ENCODE measurements at places on chromosomes 5 and 9.

GRCh38 chr5:109053995-109054417 lies 306.3 kb downstream of the FER start:
- no peak for DNase-seq

GRCh38 chr5:144421411-144421810 lies 250.7 kb downstream of the KCTD16 start:
- DNase-seq, result no peak

DNA sequence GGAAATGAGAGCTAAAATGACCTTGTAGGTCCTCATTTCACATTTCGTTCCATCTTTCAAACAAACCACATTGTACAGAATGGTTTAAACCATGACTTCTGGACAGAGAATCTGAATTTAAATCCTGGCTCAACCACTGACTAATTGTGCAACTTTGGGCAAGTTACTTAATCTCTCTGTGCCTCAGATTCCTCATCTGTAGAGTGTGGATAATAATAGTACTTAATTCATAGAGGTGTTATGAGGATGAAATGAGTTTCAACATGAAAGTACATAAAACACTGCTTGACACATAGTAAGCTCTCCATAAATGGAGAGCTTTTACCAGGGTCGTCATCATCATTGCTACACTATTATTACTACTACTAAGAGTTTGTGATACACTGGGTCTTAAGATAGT lies 46.3 kb upstream of the FOXE1 start:
- no peak for DNase-seq

DNA sequence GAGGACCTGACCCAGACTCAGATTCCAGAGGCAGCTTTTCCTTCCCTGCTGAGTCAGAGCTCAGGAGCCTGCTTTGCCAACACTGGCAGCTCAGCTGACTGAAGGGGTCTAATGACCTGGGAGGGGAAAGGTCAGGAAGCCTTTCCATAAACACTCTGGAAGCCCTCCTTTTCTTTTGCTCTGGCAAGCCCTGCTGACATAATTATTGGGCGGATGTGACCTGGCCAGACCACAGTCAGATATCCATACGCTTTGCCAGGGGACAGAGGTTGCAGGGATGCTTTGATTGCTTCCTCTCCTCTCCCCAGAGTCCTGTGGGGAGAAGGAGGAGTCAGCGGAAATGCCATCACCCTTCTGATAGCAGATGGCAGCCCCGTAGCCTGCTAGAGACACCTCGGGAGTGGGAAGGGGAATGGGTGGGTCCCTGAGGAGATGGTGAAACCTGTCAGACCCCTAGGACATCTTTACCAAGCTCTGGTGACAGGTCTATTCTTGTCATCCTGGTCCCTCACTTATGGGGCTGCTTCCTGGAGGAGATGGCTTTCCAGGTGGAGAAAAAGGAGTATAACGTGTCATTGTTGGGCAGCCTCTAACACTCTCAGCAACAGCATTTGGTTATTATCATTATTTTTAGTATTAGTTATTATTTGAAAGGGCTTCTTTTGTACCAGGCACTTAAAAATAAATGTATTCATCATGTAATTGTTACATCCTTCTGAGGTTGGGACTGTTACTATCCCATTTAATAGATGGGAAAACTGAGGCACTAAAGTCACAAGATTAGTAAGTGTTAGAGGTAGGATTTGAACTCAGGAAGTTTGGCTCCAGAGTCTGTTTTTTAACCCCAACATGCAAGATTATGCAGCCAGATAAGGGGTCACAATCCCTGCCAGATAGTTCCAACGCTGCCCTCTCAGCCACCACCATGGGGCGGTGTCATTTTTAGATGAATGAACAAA lies 11.6 kb downstream of the COL27A1 start:
- no peak for DNase-seq

GRCh38 chr5:134003817-134004625 lies 754 bp downstream of the VDAC1 start:
- peak; percentile 37 for DNase-seq

DNA sequence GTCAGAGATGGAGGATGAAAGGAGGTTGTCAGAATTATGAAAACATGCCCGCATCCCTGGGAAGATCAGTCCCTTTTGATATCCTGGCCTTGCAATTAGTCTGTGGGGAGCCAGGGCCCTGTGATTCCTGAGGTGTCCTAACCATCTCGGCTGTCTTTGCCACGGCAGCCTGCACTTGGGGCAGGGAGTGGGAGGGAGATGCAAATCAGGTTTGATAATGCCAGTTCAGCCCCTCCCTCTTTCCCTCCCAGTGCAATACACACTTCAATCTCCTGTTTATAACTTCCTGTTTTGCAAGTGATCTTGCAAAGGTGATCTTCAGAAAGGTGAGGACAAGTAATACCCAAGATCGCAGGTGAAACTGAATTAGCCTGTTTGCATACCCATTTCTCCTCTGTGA lies 114.0 kb upstream of the ALDH1B1 start:
- DNase-seq, result no peak

- peak; percentile 35 for DNase-seq
Observed at GRCh38 chr9:123996731-123997421, 14.7 kb upstream of the LHX2 start.

GRCh38 chr5:337563-338130 lies 16.1 kb downstream of the AHRR start:
- no peak for DNase-seq

DNA sequence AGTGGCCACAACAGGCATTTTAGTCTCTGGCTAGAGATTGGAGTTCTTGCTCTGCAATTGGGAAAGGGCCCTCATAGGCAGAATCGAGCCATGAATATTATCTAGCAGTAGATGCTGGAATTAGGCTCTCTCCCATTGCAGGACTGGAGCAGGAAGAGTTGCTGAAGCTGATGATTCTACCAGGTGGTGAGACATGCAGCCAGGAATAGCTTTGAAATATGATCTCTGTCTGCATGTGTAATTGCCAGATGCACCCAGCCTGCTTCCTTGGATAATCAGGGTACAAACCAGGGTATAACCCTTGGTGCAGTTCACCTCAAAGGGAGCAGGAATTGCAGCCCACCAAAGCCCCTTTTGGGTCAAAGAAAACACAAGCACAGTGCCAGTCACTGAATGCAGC lies 211.4 kb upstream of the FTMT start:
- no peak for DNase-seq

DNA sequence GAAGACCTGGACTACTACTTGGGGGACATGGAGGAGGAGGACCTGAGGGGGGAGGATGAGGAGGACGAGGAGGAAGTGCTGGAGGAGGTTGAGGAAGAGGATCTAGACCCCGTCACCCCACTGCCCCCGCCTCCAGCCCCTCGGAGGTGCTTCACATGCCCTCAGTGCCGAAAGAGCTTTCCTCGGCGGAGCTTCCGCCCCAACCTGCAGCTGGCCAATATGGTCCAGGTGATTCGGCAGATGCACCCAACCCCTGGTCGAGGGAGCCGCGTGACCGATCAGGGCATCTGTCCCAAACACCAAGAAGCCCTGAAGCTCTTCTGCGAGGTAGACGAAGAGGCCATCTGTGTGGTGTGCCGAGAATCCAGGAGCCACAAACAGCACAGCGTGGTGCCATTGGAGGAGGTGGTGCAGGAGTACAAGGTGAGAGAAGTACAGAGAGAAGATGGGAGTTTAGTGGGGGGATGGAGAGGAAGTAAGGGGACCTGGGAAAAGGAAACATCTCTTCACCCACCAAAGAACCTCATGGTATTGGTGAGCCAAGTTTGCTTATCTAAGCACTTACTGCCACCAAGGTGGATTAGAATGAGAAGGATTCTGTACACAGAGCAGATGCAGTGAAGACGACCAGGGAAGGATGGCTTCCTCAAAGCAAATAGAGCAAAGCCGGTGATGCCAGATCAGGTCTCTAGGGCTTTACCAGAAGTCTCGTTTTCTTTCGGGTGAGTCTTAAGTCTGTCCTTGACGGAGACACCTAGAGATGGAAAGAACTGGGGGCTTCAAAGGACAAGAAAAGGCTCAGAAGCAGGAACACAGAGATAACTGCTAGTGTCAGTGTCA lies 1.5 kb downstream of the TRIM41 start:
- DNase-seq, result no peak

DNA sequence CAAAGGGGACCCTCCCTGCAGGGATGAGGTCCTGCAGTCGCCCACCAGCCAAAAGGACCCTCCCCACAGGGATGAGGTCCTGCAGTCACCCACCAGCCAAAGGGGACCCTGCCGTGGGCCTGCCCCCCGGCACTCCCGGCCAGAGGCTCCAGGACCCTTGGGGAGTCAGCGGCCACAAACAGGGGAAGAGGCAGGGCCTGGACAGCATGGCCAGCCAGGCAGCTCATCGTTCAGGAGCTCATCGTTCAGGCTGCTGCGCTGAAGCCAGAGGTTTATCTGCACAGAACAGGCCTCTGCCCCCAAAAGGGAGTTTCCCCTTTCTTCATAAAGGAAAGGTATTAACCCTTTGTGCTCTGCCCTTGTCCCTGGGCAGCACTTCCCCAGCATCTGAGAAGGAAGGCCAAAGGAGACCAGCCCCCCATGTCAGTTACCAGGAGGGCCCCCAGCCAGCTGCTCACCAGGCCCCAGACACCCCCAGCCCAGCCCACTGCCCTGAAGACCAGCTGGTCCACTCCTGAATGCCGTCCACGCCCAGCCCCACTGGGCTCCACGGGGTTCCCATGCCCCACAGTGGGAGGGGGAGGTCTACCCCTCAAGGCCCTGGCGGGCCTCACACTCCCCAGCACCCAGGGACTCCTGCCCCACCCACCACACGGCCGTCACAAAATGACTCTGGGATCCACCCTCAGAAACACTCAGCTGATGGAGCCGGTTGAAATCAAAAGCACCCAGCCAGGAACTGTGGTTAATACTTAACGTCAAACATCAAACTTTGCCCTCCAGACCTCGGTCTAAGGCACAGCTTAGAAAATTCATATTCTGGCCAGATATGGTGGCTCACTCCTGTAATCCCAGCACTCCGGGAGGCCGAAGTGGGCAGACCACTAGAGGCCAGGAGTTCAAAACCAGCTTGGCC lies 6.3 kb downstream of the SLC12A7 start:
- no peak for DNase-seq

GRCh38 chr5:109739741-109740728 lies 50.3 kb downstream of the MAN2A1 start:
- DNase-seq, result no peak

- no peak for DNase-seq
Observed at GRCh38 chr5:146283344-146283761, 55.3 kb upstream of the POU4F3 start.

DNA sequence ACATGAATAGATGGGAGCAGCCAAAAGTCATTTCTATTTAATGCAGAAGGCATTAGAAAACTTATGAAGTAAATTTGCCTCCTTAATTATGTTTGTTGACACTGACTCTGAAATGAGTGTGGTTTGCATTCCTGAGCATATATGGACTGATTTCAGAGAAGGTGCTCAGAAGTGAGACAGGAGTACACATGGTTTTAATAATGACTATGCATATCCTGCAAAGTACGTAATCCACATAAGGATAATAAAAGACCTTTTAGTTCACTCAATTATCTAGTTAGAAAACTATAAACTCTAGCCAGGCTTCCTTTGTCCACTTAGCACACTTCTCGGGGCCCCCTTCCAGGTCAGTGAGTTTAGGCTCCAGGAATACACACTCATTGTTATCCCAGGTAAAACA lies 75.7 kb upstream of the SNX2 start:
- DNase-seq, result no peak

- no peak for DNase-seq
Observed at GRCh38 chr5:60633341-60633740, 66.6 kb downstream of the DEPDC1B start.

- no peak for DNase-seq
Observed at GRCh38 chr9:34744295-34745221, 34.6 kb upstream of the CCL21 start.

DNA sequence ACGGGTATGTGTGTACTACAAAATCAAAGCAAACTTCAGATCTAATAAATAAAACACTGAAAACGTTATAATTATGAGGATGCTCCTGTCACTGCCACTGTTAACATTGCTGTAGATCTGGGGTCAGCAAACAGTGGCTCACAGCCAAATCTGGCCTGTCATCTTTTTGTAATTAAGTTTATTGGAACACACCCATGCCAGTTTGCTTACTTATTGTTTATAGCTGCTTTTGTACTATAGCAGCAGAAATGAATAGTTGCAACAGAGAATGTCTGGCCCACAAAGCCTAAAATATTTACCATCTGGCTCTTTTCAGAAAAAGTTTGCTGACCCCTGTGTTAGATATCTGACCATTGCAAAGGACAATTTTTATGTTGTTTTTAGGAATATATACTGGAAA lies 32.1 kb downstream of the PRRC1 start:
- no peak for DNase-seq

GRCh38 chr5:159504857-159505304 lies 174.6 kb upstream of the IL12B start:
- DNase-seq, result no peak
